Transverse colon (tissue), 4 donors: ENCODE measurements at places on chromosomes 3 and 15. TPM values are rescaled to one million over a fixed set of nuclear protein-coding genes. Genes with fewer than 3 reads are reported as not detected.

FSD2 gene
- not detected for total RNA-seq

SKOR1 gene
- total RNA-seq, result not detected

IP6K2 gene
- total RNA-seq, result 255 TPM

SNTN gene
- not detected for total RNA-seq

LTK gene
- 9.1 TPM for total RNA-seq

CALML4 gene
- total RNA-seq, result 56.3 TPM

PPARG gene
- 16.9 TPM for total RNA-seq

TMA7 gene
- total RNA-seq, result 279 TPM

TLR9 gene
- total RNA-seq, result not detected

RTP1 gene
- not detected for total RNA-seq

SLC28A2 gene
- total RNA-seq, result 0.37 TPM

HRG gene
- total RNA-seq, result not detected

MELTF gene
- total RNA-seq, result 4.3 TPM

FOXB1 gene
- total RNA-seq, result not detected

GOLGA8A gene
- 40.3 TPM for total RNA-seq

PRSS50 gene
- 0.14 TPM for total RNA-seq

MUSTN1 gene
- total RNA-seq, result 16.8 TPM

FBXW12 gene
- total RNA-seq, result not detected

SPESP1 gene
- 2.5 TPM for total RNA-seq

STAB1 gene
- total RNA-seq, result 69.2 TPM

KLHL40 gene
- not detected for total RNA-seq

WDR93 gene
- total RNA-seq, result not detected

SMCO1 gene
- not detected for total RNA-seq

FEZF2 gene
- total RNA-seq, result not detected

CFAP91 gene
- not detected for total RNA-seq

SLC24A5 gene
- not detected for total RNA-seq

ABTB1 gene
- 80.4 TPM for total RNA-seq

SI gene
- total RNA-seq, result 10.8 TPM

DOCK3 gene
- total RNA-seq, result 0.75 TPM

KY gene
- total RNA-seq, result not detected

ISLR2 gene
- total RNA-seq, result 2.4 TPM

FETUB gene
- total RNA-seq, result not detected

PLSCR5 gene
- not detected for total RNA-seq

CNTN6 gene
- total RNA-seq, result not detected

MBD4 gene
- total RNA-seq, result 32.2 TPM

TNNC1 gene
- total RNA-seq, result not detected

GOLIM4 gene
- 98.2 TPM for total RNA-seq

NLGN1 gene
- 0.40 TPM for total RNA-seq

LRRC34 gene
- total RNA-seq, result 1.9 TPM

SLITRK3 gene
- total RNA-seq, result not detected

CDHR4 gene
- not detected for total RNA-seq

ITIH3 gene
- total RNA-seq, result 1.6 TPM

PYGO1 gene
- 3.4 TPM for total RNA-seq

GORASP1 gene
- total RNA-seq, result 135 TPM

PARP15 gene
- total RNA-seq, result 10.3 TPM

MRPL46 gene
- total RNA-seq, result 30.6 TPM

RAP2B gene
- total RNA-seq, result 11.3 TPM
